ENCODE measurements at places on chromosomes 4 and X.
A peak's percentile ranks its signal among the peaks of the same experiment; 100 is the strongest.

GRCh38 chr4:139567159-139567870 is 11.3 kb upstream of the SETD7 start:
- DNase-seq, result no peak

DNA sequence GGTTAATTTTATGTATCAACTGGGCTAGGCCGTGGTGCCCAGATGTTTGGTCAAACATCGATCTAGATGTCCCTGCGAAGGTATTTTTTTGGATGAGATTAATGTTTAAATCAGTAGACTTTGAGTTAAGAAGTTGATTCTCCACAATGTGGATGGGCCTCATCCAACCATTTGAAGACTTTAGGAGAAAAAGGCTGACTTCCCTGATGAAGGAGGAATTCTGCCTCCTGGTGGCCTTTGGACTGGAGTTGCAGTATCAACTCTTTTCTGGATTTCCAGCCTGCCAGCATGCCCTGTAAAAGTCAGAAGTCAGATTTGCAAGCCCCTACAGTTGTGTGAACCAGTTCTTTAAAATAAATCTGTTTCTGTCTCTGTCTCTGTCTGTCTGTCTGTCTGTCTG is 91.4 kb downstream of the STK32B start:
- DNase-seq, result no peak

GRCh38 chr4:159042097-159042605 is 60.7 kb upstream of the RAPGEF2 start:
- no peak for DNase-seq

DNA sequence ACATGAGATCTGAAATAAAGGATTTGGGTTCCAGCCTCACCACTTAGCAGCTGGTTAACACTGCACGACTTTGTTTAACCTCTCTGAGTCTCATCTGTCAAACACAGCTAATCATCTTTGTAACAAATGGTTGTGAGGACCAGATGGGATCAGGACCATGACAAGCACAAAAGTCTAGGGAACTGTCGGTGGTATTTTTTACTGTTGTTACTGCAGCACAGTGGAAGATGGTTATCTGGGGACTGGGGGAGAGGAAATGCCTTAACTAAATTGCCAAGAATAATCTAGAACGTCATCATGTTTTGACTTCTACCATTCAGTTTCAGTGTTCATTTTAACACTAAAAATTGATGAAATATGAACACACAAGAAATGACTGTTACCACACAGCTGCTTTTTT is 99.5 kb downstream of the ADGRA3 start:
- DNase-seq, result no peak

- DNase-seq, result no peak
Observed at GRCh38 chr4:77500801-77501200, 104.8 kb upstream of the CXCL13 start.

DNA sequence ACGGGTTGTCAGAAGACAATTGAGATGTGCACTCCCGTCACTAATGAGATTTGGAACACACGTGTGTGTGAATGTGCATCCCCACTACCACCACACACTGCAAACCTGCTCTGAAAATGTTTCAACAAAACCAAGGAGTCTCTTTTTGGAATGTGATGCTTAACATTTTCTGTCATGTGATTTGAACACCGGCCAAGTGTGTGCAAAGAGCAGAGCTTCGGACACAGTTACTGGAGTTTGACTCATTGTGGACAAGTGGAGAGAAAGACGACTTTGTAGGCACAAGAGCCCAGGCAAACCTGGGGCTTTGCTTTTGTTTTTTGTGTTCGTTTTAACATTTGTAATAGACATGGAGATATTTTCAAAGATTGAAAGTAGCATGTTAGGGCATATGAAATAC is 49.2 kb downstream of the CCKAR start:
- DNase-seq, result no peak

DNA sequence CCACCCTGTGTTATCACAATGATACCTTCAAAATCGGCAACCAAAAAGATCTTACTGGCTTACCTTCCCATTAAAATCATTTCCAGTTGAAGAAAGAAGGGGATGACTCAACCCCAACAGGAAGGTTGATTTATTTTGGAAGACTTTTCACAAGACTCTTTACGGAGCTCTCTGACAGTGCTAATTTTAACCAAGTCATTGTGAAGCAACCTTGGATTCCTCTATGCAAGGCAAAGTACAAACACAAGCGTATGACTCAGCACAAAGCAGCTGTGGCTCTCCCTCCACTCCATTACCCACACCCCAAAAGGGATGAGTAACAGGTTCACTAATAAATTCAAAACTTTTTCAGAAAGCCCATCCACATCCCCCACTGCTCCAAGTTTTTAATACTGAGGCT is 213.8 kb upstream of the FGF13 start:
- peak; percentile 17 for DNase-seq
